Colonic mucosa (tissue), 4 donors: ENCODE measurements at places on chromosomes 2 and 18. TPM values are rescaled to one million over a fixed set of nuclear protein-coding genes. Genes with fewer than 3 reads are reported as not detected.
A peak's percentile ranks its signal among the peaks of the same experiment; 100 is the strongest.

- no peaks in the 10 kb centered on the region for H3K36me3 ChIP-seq
- H3K4me1 ChIP-seq: no peaks in the 10 kb centered on the region
- no peak overlapping the region for H3K27ac ChIP-seq
Observed at GRCh38 chr2:184338771-184339170, 259.6 kb upstream of the ZNF804A start.

DNA sequence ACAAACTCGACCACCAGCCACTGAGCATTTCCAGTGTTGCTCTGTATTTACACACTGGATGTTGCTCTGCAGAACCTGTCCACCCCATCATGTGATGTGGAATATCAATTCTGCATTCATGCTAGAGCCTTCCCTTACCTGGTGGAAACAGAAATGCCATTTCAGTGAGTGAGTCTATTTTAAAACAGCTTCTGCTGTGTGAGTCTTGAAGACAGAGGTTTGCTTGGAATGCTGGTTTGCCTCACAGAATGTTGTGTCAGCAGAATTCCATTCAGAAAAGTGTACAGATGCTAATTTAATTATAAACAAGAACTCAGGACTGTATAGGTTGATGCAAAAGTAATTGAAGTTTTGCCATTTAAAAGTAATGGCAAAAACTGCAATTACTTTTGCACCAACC is 118.3 kb downstream of the MAP3K20 start:
- H3K4me3 ChIP-seq: no peak overlapping the region
- no peaks in the 10 kb centered on the region for H3K4me1 ChIP-seq
- H3K27ac ChIP-seq: no peak overlapping the region
- H3K36me3 ChIP-seq: no peaks in the 10 kb centered on the region
- no peaks in the 10 kb centered on the region for H3K27me3 ChIP-seq

DNA sequence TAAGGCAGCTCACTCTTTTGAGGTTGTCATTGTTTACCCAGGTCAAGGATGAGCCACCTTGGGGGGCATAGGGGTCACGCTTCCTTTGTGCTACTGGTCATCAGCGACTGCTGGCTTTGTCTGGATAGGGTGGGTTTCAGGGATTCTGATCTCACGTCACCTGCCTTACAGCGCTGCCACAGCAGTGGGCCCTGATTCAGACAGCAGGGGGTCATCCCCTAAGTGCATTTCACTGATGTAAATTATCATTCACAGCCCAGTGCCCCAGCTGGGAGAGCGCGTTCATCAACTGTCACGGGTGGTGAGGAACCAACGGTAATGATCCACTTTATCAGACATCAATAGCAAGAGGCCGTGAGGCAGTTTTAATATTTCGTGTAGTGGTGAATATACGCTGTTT is 291.2 kb downstream of the NEDD4L start:
- no peak for DNase-seq
- no peak overlapping the region for H3K27ac ChIP-seq
- H3K27me3 ChIP-seq: no peaks in the 10 kb centered on the region
- H3K4me1 ChIP-seq: no peaks in the 10 kb centered on the region
- no peak overlapping the region for H3K4me3 ChIP-seq

DNA sequence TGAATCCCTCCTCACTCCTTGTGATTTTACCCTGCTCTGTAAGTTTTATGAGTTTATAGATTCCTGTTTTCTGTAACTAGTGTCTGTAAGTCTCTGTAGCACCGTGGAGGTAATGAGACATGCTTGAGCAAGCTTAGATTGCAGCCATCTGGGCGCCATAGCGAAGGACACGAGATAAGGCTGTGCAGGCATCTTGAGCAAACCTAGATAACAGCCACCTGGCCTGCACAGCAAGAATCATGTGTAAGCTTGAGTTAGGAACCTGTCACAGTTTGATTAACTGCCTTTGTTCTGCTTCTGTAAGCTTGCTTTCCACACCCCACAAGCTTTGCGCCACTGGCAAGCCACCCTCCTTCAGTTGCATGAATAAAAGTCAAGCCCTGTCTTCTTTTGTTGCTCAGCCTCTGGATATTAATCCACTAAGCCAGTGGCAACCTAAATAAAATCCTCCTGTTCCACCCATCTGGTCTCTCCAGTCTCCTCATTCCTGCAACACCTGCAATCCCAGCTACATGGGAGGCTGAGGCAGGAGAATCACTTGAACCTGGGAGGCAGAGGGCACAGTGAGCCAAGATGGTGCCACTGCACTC is 270.6 kb upstream of the RGPD4 start:
- no peaks in the 10 kb centered on the region for H3K27me3 ChIP-seq
- H3K4me1 ChIP-seq: no peaks in the 10 kb centered on the region
- H3K27ac ChIP-seq: no peak overlapping the region
- no peak for DNase-seq
- no peaks in the 10 kb centered on the region for H3K36me3 ChIP-seq

DNA sequence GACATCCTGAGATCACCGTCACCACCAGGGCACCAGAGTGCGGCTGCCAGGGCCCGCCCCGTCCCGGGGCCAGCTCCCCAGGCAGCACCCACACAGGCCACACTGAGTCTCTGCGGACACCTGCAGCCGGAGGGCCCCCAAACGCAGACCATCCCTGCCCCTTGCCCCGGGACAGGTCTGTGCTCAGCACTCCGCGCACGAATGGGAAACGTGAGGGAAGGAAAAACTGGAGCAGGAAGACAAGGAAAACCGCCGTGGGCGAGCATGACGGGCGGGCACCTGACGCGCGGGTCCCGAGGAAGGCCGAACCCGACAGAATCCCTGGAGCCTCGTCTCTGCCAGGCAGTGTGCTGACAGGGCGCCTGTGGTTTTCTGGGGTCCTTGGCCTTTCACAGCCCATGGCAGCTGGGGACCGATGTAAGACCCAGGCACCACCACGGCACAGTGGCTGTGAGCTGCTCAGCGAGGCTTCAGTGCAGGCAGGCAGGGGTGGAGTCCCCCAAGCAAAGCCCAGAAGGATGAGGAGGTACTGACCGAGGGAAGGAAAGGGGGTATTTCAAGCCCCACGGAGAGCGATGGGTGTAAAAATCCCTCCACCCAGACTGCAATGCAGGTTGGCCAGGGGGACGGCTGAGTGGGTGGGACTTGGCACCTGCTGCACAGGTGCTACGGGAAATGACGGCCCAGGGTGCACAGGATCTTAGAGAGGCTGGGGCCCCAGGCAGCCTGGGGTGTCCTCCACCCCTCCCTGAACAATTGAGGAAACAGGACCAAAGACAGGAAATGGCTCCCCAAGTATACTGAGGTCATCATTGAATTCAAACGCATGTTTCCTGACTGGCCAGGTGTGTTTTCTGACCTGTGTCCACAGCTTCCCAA is 59.0 kb downstream of the PXDN start:
- H3K36me3 ChIP-seq: no peaks in the 10 kb centered on the region
- no peaks in the 10 kb centered on the region for H3K27me3 ChIP-seq
- H3K27ac ChIP-seq: no peak overlapping the region
- no peak for DNase-seq
- H3K4me3 ChIP-seq: no peak overlapping the region
- H3K4me1 ChIP-seq: no peaks in the 10 kb centered on the region

DNA sequence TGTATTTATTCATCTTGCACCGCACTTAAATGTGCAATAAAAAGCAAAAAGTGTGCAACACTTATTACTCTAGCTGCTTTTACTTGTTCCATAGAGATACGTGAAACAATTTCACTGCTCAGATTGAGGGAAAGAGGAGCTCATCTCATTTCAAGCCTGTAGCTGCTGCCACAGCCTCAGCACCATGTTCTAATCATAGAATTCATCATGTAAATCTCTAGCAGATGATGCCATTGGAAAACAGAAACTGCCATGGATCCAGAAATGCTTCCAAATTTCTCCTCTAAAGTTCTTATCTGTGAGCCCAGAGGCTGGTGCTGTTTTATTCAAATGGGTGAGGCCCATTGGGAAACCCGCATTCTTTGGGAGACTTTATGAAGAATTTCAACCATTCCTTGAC is 2.0 kb downstream of the CDC42EP3 start:
- H3K27ac ChIP-seq: no peak overlapping the region
- peak overlapping the region; percentile 85 for H3K4me3 ChIP-seq
- DNase-seq: no peak
- no peaks in the 10 kb centered on the region for H3K27me3 ChIP-seq
- H3K4me1 ChIP-seq: peaks cover 6% of the 10 kb centered on the region

GRCh38 chr2:213551526-213551925 is 267.3 kb downstream of the SPAG16 start:
- DNase-seq: no peak
- H3K27me3 ChIP-seq: no peaks in the 10 kb centered on the region
- H3K27ac ChIP-seq: no peak overlapping the region
- H3K36me3 ChIP-seq: no peaks in the 10 kb centered on the region

DNA sequence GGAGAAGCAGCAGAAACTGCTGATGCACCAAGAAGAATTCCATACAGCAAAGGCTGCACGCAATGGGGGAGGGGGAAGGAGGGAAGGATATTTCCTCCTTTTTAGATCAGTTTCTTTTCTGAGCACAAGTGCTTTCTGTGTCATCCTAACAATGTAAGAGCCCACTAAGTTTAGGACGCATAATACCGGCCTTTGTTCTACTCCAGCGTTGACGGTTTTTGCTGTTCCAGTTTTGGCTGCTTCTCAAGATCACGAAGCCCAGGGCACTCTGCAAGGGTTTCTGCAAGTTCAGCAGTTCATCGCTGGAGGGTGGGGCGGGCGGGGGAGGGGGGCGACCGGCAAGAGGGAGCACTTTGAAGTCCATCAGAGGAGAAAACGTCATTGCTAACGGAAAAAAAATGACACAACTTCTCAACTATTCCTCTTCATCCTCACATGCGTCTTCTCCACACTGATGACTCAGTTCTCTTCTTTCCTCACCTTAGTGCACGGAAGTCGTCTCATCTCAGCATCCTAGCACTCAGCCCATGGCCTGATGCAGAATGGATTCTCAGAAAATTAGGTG is 8.7 kb downstream of the FAM178B start:
- no peaks in the 10 kb centered on the region for H3K4me1 ChIP-seq
- no peak overlapping the region for H3K4me3 ChIP-seq
- no peak for DNase-seq
- H3K36me3 ChIP-seq: no peaks in the 10 kb centered on the region
- no peak overlapping the region for H3K27ac ChIP-seq

DNA sequence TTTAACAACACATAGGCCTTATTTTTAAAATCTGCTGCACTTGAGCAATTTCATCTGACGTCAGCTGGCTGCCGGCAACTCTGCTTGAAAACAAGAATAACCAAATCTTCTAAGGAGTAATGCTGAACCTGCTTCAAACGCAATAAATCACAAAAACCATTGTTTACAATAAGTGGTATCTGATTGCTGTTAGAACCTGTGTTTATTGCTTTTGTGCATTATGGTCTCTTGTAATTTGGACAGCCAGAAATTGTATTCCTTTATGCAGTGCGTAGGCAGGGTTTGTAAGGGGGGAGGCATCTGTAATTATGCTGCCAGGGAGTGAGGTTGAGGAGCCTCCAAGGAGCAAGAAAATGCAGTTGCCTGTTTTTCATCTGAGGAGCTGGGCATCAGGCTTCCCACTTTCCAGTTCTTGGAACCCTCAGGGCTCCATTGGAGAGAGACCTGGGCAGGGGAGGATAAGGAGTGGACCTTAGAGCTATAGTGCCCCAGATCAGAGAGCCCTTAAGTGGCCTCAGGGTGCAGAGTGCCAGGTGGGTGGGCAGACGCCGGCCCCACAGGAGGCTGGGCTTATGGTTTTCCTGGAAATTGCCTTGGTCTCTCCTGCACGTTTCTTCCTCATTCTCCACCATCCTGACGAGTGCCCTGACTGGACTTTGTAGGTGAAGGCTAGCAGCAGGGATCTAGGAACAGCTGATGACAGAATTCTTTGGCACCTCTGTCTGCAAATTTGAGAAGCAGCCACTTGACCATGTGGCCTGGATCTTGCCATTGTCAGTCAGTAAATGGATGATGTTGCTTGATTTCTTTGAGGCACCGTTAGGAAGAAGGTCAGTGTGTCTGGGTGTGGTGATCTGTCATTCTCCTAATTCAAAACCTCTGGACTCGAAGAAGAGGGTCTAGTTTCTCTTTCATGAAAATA is 129.2 kb downstream of the KLHL29 start:
- peaks cover 4% of the 10 kb centered on the region for H3K4me1 ChIP-seq
- no peak for DNase-seq
- H3K27ac ChIP-seq: no peak overlapping the region
- H3K4me3 ChIP-seq: no peak overlapping the region
- no peaks in the 10 kb centered on the region for H3K36me3 ChIP-seq

DNA sequence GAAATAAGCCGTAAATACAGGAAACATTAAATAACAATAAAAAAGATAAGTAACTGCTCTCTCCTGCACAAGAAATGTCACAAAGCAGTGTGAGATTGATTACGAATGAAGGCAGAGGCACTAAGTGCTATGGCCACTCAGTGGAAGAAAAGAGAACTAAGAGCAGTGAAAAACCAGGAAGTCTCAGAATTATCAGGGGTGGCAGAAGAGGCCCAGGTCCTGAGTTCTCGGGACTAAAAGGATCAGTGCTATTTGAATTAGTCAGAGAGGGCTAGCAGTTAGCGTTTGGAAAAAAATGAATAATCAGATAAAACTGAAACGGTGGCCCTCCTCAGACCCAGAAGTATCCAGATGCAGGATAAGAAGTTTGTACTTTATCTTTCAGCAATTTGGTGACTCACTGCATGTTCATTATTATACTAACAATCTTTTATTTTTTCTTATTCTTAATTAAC is 367.1 kb downstream of the ZEB2 start:
- no peaks in the 10 kb centered on the region for H3K4me1 ChIP-seq
- no peak overlapping the region for H3K27ac ChIP-seq
- H3K27me3 ChIP-seq: no peaks in the 10 kb centered on the region
- DNase-seq: no peak
- H3K4me3 ChIP-seq: no peak overlapping the region

- no peaks in the 10 kb centered on the region for H3K36me3 ChIP-seq
- no peak for DNase-seq
- H3K27ac ChIP-seq: no peak overlapping the region
- no peak overlapping the region for H3K4me3 ChIP-seq
- no peaks in the 10 kb centered on the region for H3K4me1 ChIP-seq
Observed at GRCh38 chr2:11699686-11700670, 30.0 kb upstream of the NTSR2 start.

DNA sequence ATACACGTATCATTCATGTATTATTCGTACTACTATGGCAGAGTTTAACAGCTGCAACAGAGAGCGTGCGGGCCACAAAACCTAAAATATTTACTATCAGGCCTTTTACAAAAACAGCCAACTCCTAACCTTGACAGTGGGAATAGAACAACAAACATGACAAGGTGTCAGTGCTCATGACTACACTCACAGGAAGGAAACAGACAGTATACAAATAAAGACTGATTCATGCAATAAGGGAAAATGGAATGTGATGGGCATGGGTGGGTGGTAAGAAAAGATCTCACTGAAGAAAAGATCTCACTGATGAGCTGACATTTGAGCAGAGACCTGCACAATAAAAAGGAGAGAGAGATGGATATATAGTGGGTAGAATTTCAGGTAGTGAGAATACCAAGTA is 347.8 kb downstream of the ALK start:
- DNase-seq: no peak
- H3K27me3 ChIP-seq: no peaks in the 10 kb centered on the region
- no peaks in the 10 kb centered on the region for H3K4me1 ChIP-seq
- no peak overlapping the region for H3K4me3 ChIP-seq

DNA sequence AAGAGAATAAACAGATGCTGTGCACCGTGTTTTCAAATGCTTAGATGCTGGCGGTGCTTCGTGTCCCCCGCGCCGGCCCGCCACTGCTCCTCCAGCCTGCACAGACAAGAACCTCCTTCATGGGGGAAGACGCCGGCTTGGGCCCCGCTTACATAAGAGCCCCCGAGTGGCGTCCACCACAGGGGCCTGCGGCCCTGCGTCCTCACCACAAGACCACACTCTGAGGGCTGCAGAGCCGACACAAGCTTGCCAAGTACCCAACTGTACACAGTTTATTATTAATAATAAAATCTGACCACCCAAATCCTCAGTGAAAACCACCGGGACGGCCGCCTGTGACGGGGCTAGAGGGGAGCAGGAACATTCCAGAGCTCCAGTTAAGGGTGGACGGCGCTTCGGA is 232.2 kb downstream of the HDAC4 start:
- no peak overlapping the region for H3K27ac ChIP-seq
- H3K27me3 ChIP-seq: no peaks in the 10 kb centered on the region

CHRND gene
- total RNA-seq: not detected

FEZ2 gene
- total RNA-seq: 50.0 TPM

ABHD1 gene
- total RNA-seq: not detected
